ENCODE measurements at places on chromosomes 3 and 15.

DNA sequence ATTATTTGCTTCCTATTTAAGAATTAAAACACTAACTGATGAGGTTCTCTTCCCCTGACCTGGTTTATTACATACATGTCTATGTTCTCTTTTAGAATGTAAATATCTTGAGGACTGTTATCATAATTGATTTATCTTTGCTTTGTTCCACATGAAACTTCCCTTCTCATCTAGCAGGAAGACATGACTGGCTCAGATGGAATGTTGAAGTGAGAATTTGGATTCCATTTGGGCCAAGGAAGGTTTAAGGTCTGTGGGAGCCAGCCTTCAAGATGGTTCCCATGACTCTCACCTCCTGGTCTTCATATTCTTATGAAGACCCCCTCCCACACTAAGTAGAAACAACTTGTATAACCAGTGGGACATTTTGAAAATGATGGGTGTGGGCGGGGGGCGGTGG lies 222.2 kb upstream of the GADL1 start:
- no peak for DNase-seq

DNA sequence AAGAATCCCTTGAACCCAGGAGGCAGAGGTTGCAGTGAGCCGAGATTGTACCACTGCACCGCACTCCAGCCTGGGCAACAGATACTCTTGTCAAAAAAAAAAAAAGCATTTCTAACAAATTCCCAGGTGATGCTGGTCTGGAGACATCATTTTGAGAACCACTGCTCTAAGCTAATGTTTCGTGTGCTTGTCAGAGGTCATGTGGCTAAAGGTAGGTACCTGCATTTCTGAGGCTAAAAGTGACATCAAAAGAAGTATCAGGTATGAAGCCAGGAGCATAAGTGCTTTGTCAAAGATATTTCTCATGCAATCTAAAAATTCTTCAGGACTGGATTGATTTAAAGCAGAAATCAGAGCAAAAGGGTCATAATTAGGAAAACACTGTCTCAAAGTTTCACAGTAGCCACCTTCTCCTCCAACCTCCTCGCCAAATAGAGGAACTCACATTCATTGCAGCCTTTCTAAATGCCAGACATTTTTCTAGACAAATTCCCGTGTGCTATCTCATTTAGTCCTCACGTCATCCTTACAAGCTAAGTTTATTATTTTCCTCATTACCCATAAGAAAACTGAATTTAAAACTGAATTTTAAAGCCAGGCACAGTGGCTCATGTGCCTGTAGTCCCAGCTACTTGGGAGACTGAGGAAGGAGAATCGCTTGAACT lies 25.7 kb upstream of the GSK3B start:
- DNase-seq, result no peak

GRCh38 chr3:193996641-193997089 lies 139.3 kb upstream of the HES1 start:
- no peak for DNase-seq

GRCh38 chr3:129070086-129070885 lies 9.7 kb downstream of the GP9 start:
- DNase-seq, result no peak

- no peak for DNase-seq
Measured at GRCh38 chr3:82058809-82059208, 297.4 kb upstream of the GBE1 start.

DNA sequence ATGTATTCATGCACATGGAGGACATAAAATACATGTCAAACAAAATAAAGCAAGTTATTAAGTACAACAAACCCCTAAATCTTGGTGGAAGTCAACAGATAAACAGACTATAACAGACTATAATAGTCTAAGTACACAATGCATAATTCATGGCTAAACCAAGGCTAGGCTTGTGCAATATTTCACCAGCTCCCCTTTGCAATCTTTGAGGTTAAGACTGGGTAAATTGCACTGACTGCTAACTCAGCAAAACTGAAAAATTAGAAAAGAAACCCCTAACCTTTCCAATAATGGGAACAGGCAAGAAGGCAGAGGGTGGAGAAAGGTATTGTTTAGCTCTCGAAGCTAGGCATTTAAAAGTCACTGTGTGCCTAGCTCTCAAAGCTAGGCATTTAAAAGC lies 304.9 kb upstream of the WNT5A start:
- DNase-seq, result no peak

GRCh38 chr3:190506271-190506670 lies 7.6 kb upstream of the IL1RAP start:
- no peak for DNase-seq

- no peak for DNase-seq
Measured at GRCh38 chr3:122810734-122811133, 15.9 kb downstream of the SLC49A4 start.

Measured in activated CD8-positive, alpha-beta memory T cell treated with anti-CD3 and anti-CD28 coated beads, Interleukin-2, amount 50 U/mL, for 48 hours (primary cell).